ENCODE measurements at places on chromosomes 7 and 10.

DNA sequence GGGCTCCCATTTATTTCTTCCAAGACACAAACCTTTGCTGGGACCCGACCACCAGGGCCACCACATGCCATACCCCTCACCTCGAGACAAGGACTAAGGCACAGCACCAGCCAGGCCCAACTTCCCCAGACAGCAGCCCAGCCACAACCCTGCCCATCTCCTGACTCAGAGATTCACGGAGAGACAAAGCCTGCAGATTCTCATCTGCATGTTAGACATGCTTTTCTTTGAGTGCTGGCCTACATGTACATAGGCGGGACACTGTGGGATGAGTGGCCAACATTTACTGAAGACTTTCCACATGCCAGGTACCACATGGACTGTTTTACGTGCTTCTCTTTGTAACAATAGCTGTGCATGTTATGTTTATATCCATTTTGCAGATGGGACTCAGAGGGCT lies 221.3 kb upstream of the ZMIZ1 start:
- peak; percentile 74 for DNase-seq

- DNase-seq = no peak
Observed at GRCh38 chr10:117926491-117926890, 120.2 kb downstream of the RAB11FIP2 start.

- no peak for DNase-seq
Observed at GRCh38 chr10:114102256-114102655, 58.6 kb downstream of the ADRB1 start.

GRCh38 chr10:106436123-106436715 lies 728.3 kb downstream of the SORCS1 start:
- DNase-seq = peak; percentile 16

DNA sequence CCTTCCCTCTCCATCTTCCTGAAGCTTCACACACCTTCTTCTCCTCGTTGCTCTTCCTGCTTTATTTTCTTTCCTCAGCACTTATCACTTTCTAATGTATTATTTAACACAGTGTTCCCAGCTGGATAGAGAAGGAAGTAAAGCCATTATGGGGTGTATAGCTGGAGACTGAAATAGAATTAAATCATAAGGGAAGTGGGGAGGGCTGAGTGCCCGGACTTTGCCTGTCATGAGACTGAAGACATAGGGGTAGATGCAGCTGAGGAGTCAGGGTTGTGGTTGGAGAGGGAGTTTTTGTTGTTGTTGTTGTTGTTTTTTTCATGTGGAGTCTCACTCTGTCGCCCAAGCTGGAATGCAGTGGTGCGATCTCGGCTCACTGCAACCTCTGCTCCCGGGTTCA lies 65.3 kb downstream of the GALNT11 start:
- no peak for DNase-seq

- no peak for DNase-seq
Observed at GRCh38 chr7:150955519-150956394, 22.4 kb downstream of the KCNH2 start.

DNA sequence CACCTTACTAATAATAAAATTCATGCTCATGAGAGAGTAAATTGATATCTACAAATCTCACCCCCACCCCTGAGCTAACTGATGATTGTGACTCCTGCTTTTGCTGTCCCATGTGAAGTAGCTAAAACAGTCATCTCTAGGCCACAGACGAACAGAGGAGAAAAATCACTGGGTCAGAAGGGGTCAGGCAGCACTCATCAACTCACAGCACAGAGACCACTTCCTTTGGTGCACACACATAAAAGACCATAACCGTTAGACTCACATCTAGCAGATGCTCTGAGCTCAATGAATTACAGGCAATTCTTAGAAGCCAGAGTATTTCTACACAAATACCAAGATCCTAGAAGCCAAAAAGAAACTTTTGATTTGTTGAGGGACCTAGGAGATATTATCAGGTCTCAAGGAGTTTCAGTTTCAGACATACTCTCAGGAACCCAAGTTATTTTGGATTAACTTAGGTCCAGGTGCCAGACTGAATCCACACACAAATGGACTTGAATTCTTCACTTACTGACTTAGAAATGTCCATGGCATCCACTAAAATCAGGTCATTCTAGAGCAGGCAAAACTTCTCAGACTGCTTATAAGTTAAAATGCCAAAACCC lies 65.0 kb upstream of the TES start:
- no peak for DNase-seq

All from trophoblast cell (in vitro differentiated cells and primary cell).